ENCODE measurements at places on chromosomes 3 and 15.

GRCh38 chr3:138031536-138031935 lies 21.6 kb downstream of the CLDN18 start:
- DNase-seq: no peak

DNA sequence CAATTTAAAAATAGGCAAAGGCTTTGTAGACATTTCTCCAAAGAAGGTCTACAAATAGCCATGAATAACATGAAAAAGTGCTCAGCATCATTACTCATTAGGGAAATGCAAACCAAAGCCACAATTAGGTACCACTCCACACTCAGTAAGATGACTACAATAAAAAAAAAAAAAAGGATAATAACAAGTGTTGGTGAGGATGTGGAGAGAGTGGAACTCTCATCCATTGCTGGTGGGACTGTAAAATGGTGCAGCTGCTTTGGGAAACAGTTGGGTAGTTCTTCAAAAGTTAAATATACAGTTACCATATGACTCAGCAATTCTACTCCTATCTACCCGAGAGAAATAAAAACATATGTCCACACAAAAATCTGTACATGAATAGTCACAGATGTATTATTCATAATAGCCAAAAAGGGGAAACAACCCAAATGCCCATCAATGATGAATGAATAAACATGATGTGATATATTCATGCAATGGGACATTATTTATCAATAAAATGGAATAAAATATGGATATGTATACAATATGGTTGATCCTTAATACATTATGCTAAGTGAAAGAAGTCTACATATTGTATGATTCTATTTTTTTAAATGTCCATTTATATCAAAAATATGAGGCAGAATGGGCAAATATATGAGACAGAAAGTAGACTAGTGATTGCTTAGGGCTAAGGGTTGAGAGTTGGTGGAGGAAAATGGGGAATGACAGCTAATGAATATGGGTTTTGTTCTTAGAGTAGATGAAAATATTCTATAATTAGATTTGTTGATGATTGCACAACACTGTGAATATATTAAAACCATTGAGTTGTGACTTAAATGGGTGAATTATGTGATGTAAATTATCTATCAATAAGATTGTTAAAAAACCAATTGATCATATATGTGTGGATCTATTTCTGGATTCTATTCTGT lies 66.1 kb upstream of the SMAD3 start:
- DNase-seq: no peak

- no peak for DNase-seq
Measured at GRCh38 chr3:194384569-194385001, 14.5 kb downstream of the GP5 start.

- DNase-seq: no peak
Measured at GRCh38 chr15:100245855-100246254, 95.9 kb downstream of the ADAMTS17 start.

GRCh38 chr3:113329757-113330156 lies 111.5 kb downstream of the CFAP44 start:
- DNase-seq: no peak

DNA sequence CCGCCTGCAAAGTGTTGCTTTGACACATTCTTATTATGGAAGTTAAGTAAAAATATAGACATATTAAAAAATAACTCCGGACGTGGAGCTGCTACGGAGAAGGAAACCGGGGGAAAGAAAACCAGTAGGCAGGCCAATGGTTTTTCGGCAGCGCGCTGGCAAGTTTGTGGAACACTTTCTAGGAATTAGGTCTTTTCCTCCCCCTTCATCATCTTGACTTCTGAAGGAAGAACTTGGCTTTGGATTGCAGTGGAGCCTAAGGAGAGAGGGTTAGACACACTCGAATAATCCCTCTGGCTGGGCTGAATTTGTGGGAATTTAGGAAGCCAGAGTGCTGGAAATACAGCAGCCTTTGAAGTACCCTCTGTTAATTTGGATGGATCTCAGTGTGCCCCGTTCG lies 317 bp downstream of the ROBO2 start:
- peak; percentile 6 for DNase-seq

GRCh38 chr3:134087060-134087974 lies 57.6 kb upstream of the SLCO2A1 start:
- no peak for DNase-seq

DNA sequence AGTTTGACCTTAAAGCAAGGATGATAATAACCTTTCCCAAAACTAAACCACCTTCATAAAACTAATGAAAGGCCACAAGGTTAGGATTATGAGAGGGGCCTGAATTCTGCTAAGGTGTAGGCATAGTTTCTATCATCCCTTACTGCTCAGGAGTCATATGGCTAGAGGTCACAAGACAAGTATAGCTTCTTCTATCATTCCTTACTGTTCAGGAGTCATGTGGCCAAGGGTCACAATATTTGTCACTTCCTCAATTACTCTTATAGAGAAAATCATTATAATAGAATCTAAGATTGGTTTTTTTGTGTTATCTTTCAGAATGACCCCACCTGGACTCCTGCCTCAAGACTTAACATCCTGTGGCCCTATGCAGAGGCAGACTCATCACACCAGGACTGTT lies 36.6 kb downstream of the HERC1 start:
- no peak for DNase-seq

GRCh38 chr3:61562721-61563312 lies 1.4 kb downstream of the PTPRG start:
- peak; percentile 21 for DNase-seq

DNA sequence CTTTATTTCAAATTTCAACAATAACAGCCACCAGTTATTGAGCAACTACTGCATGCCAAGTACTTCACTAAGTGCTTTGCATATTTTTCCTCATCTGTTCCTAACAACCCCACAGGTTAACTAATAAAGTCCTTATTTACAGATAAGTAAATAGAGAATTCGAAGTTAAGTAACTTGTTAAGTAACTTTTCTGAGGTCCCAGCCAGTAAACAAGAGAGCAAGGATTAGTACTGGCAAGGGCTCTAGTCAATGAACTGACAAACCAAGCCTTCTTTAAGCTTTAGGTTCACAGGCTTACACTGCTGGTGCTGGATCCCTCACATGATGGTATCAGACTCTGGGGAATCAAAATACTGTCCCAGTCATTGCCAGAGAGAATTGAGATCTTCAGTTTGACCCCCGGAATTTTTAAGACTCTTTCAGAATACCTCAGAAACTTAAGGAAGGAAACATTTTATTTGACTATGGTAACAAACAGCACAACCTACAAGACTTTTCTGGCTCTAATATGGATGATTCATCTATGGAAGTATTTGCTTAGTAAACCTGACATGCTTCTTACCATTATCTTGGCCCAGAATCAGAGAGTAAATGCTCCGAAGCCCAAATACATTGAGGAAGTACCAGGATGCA lies 16.5 kb downstream of the EMC3 start:
- DNase-seq: no peak

- no peak for DNase-seq
Measured at GRCh38 chr15:47296881-47297280, 420.4 kb upstream of the SEMA6D start.

DNA sequence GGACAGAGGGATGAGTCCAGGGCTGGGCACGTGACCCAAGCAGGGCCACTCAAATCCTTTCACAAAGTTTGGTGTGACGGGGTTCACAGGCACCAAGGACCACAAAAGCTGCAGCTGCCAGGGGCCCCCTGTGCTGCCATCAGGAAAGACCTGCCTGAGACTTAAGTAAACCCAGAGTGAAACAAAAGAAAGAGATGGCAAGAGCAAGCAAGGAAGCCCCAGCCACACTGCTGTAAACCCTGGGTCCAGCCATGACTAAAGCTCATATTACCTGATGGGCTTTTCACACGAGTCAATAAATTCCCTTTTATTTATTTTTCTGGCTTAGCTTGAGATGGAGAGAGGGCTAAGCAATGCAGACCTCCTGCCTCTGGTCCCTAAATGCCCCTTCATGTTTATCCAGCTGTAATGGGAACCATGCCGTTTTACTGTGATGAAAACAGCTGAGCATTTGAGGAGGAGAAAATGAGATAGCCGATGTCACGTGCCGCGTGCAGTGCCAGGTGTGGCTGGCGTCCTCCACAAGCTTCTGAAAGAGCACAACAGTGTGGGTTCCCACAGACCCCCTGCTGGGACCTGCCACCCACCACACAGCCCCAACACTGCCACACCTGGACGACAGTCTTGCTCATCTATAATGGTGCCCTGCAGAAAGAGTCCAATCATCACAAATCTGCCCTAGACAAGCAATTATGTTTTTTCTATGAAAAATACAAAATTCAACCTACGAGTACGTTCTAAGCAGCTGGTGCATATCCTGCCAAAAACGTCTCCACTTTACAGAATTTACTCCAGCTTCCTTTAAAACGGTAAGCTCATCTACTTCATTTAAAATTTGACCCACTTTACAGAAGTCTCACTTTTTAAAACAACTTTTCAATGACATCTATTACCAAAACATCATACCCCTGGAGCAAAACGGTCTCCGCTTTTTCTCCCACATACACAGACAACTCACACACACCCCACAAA lies 34.2 kb downstream of the ADAMTS17 start:
- no peak for DNase-seq

GRCh38 chr15:48592221-48592731 lies 53.2 kb downstream of the FBN1 start:
- no peak for DNase-seq
